Esophagus squamous epithelium (tissue), 5 donors: ENCODE measurements at places on chromosomes 3 and 15.

GRCh38 chr15:64634027-64634426, 141.4 kb downstream of the RBPMS2 start:
- DNase-seq = no peak

DNA sequence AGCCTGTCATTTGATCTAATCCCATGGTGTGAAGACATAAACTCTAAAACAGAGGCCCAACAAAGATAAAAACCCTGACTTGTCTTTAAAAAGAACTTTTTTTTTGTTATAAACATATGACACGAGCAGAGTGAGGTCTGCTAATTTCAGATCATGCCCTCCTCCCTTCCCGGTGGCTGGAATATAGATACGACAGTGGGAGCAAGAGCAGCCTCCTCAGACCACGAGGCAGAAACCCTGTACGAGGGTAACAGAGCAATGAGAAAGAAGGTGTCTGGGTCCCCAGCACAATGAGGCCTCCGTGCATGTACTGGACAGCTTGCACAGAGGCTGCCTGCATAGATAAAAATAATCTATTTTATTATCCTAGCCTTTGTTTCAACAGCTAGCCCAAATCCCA, 5.8 kb downstream of the TPRA1 start:
- no peak for DNase-seq

- no peak for DNase-seq
Measured at GRCh38 chr3:105731686-105732085, 137.1 kb downstream of the CBLB start.

- no peak for DNase-seq
Measured at GRCh38 chr15:67024998-67025368, 40.4 kb upstream of the SMAD3 start.

DNA sequence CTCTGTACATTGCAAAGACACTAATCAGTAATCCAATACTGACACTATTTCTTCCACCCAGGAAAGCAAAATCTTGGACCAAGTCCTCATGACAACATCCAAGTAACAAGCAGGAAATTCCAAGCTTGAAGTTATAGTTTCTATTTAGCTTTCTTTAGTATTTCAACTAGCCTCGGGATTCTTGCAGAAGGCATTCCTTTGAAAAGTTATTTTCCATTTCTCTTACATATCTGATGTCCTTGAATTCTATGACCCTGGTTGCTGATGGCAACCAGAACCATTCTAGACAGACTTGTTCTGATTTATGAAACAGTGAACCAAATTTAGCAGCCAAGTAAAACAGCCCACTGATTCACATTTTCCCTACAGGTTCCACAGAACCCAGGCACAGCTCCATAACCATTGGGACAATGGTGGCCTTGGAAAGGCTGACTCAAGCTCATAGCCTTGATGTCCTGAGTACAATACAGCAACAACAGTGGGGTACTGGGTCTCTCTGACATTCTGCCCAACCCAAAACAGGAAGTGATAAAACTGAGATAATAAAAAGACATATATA, 26.5 kb downstream of the P3H2 start:
- no peak for DNase-seq

DNA sequence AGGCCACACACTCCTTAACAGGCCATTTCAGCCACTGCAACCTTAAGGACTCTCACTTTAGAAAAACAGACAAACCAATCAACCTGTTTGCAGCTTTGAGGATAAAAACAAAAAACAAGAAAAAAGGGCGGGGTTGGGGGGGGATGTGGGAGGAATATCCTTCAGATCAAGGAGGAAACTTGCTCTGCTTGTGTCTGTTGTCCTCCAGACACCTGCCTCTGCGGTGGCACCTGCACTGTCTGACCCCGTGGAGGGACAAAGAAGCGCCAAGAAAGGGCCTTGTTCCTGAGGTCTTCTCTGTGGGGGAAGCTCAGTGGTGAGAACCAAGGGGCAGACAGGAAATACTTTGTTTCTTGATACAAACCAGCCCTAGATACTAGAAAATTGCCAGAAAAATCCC, 70.5 kb downstream of the POLR2M start:
- DNase-seq = no peak

- no peak for DNase-seq
Measured at GRCh38 chr3:111314898-111315297, 227.1 kb upstream of the CD96 start.

GRCh38 chr3:72763751-72764440, 84.3 kb downstream of the SHQ1 start:
- no peak for DNase-seq

DNA sequence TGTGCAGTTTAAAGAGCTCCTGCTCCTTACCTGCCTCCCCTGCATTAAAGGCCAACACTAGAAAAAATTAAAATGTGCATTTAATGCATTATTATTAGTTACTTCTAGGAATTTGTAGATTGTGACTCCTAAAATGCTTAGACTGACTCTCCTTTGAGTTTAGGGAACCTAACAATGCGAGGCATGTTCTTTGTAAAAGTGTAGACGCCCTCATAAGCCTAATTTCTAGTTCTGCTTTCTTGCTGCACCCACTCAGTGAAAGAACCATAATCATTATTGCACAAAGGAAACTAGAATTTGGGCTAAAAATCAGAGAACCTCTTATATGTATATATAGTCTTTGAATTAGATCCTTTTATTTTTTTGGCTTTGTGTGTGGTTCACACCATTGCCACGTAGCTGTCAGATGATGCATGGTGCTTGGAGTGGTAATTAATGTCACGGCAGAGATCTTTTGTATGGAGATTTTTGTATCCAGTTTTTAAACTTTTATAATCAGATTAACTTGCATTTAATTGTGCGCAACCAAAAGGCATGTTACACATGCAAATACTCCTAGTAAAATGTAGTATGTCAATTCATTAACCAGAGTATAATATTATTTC, 710 bp downstream of the ABHD10 start:
- DNase-seq = no peak

DNA sequence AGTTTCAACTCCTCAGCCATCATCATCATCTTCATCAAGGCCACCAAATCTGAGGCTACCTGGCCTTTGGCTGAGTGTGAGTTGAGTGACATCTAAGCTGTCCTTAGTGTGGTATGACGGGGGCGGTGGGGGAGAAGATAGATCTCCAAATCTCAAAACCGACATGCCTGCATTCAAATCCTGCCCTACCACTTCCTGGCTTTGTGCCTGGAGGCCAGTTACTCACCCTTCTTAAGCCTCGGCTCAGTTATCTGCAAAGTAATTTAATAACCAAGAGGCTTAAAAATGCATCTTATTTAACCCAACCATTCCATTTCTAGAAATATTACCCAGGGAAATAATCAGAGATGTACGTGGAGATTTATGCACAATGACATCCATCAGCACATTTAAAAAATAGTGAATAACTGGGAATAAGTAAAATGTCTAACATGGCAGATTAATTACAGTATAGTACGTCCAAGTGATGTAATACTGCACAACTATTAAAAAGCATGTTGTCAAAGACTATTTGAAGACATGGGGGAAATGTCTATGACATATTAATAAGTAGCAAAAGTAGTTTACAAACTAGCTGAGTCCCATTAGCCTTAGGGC, 167.4 kb downstream of the NTRK3 start:
- no peak for DNase-seq

- DNase-seq = no peak
Measured at GRCh38 chr3:5162102-5162501, 25.4 kb upstream of the EDEM1 start.

DNA sequence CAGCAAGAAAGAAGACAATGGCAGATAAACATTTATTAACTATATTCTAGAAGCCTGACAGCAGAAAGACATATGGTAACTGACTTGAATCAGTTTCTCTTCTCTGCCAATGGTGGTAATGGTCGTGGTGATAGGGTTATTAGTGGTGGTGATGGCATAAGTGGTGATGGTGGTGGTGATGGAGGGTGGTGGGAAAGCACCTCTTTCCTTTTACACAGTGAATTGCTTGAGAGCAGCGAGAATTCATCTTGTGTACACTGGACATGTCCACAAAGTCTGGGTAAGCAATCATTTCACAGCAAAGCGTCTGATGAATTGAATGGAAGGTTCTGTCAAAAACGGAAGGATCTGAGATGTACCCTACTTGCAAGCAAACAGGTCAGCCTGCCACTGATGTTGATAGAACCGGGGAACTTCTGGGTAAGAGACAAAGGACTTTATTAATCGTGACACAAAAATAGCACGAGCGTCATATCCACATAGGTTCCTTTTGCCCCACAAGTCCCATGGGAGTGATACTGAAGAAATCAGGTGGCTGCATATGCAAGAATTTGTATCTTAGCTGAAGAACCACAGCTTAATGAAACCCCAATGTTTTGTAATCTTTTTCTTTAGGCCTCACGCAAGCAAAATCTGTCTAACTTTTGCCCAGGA, 23.5 kb upstream of the TBC1D5 start:
- DNase-seq = no peak

GRCh38 chr15:42289166-42289565, 15.9 kb upstream of the TMEM87A start:
- DNase-seq = no peak

- no peak for DNase-seq
Measured at GRCh38 chr15:55289746-55290527, at the start of gene RAB27A. RAB27A (minus strand) TSS chr15:55289813; CDS start chr15:55234934, 54,879 bp downstream.

- no peak for DNase-seq
Measured at GRCh38 chr3:127074900-127075360, 92.0 kb downstream of the PLXNA1 start.

GRCh38 chr3:115279939-115280338, 132.9 kb upstream of the ZBTB20 start:
- no peak for DNase-seq

DNA sequence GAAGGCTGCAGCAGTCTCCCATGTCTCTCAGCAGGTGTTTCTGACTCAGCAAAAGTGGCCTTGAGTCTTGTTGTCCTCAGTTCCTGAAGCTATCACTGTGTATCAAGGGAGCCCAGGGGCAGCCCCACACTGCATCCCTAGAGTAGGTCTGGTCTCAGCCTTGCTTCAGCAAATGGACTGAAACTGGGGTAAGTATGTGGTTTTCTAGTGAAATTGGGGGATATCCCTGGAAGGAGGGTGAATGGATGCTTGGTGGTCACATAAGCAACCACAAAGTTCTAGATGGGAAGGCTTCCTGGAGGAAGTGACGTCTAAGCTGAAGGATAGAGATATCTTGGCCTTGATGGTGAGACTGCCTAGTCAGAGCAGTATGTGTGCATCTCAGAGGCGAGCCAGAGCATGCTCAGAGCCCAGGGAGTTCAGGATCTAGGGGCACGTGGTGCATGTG, 38.4 kb downstream of the TMEM158 start:
- no peak for DNase-seq

DNA sequence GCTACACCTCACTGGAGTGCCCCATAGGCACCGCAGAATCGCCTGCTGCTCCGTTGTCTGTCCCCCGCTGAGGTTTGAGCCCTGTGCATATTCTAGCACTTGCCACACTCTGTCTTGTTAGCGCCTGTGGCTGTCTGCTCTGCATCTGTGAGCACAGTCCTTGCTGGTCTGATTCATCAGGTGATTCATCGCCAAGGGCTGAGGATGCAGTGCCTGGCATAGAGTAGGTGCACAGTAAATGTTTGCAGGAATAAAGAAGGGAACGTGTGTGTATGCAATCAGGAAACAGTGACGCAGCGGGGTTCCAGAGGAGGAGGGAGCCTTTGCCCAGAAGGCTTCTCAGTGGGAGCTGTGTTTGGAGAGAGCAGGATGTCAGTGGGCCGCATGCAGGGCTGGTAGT, 124.0 kb upstream of the PLXNA1 start:
- no peak for DNase-seq

DNA sequence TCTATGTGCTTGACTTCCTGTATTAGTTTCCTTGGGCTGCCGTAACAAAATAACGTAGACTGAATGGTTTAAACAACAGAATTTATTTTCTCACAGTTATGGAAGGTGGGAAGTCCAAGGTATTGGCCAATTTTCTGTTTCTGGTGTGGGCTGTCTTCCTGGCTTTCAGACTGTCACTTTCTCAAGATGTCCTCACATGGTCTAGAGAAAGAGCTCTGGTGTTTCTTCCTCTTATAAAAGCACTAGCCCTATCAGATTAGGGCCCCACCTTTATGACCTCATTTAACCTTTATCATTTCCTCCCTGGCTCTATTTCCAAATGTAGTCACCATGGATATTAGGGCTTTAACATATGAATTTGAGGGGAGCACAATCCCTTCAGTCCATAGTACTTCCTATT, 54.6 kb downstream of the SPRED1 start:
- DNase-seq = no peak

GRCh38 chr3:23329471-23330105, 126.5 kb downstream of the UBE2E2 start:
- DNase-seq = no peak

DNA sequence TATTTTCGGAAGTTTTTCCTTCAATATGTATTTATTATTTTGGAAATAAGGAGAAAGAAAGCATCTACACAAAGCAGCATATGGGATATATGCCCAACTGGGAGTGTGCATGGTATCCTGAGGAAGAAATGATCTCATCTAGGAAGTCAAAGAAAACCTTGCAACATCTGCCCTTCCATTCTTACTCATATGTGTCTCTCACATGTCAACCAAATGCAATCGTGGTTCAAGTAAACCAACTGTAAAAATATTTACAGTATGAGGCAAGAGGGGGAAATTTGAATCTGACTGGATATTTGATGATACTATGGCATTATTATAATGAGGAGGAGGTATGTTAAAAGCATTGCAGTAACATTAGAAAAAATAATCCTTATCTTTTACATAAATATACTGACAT, 3.2 kb upstream of the SCG3 start:
- no peak for DNase-seq

GRCh38 chr3:123930445-123930844, 30.6 kb downstream of the CCDC14 start:
- no peak for DNase-seq

DNA sequence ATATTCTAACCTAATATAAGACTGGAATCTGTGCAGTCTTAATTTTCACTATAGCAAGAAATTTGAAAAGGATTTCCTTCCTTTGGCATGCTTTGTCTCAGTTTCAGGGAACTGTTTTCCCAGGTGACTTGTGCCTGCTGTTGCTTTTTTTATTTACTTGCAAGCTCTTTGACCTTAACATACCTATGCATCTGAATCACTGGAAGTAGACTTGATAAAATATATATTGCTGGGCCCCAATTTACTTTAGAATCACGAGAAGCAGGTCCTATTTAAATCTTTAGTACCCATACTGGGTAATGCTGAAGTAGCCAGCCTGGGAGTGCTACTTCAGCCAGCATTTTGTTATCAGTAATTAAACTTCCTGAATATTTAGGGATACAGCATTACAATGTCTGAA, 257.9 kb upstream of the ALCAM start:
- DNase-seq = no peak

DNA sequence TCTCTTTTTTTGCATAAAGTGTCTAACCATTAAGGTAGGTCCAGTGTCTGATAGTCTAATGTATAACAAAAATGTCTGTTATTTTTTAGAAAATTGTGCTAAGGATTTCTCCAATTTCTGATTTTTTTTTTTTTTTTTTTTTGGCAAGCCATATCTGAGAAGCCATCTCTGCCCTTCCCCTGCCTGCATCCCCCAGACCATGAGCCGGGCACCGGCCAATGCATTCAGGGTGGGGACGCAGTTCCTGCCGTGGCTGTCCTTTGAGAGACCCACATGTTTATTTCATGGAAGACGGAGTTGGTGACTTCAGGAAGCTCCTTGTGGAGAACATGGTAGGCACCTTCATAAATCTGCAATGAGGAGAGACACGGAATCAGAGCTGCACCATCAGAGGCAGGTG, 19.2 kb downstream of the ABTB1 start:
- no peak for DNase-seq
